ENCODE measurements at places on chromosomes 6 and 20.
A peak's percentile ranks its signal among the peaks of the same experiment; 100 is the strongest.

DNA sequence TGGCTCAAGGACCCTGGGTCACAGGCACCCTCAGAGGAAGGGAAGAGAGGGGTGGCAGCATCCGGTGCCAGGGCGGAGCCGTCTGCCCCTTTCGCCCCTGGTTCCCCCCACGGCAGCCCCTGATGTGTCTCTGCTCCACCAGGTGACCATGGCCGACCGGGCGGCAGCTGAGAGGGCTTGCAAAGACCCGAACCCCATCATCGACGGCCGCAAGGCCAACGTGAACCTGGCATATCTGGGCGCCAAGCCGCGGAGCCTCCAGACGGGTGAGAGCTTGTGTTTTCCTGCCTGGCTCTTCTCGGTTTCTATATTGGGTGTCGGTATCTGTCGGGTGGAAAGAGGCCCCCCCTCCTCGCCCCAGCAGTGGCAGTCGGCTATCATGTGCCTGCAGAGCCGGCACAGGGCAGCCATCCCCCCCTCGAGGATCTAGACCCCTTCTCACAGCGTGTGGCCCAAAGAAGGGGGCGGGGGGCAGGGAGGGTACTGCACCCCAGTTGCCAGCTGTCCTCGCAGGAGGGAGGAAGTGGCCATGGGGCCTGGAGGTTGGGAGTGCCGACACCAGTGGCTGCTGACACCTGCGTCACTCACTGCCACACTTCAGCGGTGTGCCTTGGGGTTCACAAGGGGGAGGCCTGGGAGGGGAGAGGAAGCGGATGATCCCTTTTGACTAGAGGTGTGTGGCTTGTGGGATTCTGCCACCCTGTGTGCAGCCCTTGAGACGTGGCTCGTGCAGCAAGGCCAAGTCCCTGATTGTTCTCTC lies 1.5 kb downstream of the RBM38 start:
- peak; percentile 69 for DNase-seq

GRCh38 chr6:29809249-29809648 lies 18.4 kb upstream of the HLA-G start:
- no peak for DNase-seq

DNA sequence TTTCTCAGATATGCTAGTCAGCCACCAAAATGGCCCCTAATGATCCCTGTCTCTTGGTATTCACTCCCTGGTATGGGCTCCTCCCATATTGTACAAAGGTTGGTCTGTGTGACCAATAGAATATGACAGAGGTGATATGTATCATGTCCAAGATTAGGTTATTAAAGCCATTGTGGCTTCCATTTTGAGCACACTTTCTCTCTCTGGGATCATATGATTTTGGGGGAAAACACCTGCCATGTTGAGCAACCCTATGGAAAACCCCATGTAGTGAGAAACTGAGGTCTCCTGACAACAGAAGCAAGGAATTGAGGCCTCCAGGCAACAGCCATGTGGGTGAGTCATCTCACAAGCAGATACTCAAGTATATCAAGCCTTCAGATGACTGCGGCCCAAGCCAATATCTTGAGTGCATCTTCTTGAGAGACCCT lies 7.1 kb upstream of the ZNF318 start:
- no peak for DNase-seq

GRCh38 chr20:50193836-50194421 lies 3.3 kb downstream of the CEBPB start:
- DNase-seq, result no peak

DNA sequence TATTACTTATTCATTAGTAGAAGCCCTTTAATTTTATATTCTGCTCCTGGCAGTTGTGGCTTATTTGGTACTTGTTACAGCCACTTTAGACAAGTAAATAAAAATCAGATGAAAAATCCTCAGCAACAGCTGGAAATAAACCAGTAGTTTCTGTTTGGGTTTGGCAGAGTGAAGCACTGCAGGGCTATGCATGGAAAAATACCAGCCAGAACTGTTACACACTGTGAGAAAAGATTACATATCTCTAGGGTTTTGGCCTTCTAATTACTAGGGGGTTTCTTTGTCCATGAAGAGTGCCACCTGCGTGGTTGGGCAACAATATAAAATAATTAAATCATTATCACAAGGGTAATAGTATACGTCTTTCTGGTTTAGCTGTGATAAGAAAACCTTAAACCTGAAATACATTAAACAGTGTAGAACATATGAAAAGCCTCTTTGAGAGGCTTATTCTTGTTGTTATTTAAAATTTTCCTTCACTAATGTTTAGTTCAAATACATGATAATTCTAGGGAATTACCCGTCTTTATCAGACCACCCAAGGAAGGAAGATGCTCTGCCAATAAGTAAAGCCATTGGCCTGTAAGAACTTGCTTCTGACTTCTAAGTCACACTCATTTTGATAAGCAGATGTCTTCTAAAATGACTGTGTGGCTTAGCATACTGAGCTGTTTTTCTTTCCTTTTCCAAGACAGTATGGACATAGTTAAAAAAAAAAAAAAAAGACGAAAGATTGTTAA lies 320.0 kb upstream of the FLRT3 start:
- no peak for DNase-seq

- DNase-seq, result no peak
Measured at GRCh38 chr6:154206141-154206540, 150.5 kb downstream of the IPCEF1 start.

- no peak for DNase-seq
Measured at GRCh38 chr6:37381579-37381978, 27.8 kb downstream of the RNF8 start.

GRCh38 chr20:50475681-50476292 lies 34.4 kb upstream of the PTPN1 start:
- DNase-seq, result no peak

DNA sequence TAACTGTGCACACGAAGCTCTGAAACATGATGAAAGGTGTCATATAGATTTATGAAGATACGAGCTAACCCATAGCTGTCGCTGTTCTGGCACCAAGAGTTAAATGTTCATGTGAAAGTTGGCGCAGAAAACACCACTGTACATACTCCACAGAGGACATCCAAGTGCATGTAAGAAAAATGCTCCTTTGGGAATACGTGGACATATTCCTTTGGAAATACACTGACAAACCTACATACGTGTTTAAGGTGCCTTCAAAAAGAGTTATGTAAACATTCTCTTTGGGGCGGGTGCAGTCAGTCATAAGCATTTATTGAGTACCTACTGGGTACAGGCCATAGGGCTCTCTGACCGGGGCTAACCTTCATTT lies 723 bp upstream of the ARID1B start:
- DNase-seq, result no peak

DNA sequence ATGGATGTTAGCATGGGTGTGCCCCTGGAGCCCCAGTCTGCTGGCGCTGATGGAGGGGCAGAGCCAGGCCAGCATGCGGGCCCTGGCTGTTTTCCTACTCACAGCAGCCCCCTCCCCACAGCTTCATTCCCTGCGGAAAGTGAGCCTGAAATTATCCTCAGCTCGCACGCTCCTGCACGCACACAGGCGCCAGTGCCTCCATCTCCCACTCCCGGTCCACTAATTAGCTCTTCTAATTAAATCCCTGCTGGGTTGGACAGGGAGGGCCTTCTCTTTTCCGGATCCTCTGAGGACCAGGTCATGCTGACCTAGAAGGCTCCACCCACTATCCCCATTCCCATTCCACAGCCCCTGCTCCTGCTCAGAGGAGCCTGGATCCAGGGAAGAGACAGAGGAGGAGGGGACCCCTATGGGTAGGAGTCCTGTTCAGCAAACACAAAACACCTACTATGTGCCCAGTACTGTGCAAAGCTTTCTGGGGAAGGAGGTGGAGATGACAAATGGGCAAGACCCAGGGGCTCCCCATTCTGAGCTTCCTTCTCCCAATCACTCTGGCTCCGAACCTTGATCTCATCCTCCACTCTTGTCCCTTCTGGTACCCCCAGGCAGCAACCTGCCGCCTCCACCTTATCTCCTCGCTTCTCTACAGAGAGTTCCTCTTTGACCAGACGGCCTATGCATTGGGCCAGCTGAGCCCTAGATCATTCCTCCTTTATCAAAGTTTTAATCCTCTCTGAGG lies 70.2 kb upstream of the CCDC167 start:
- no peak for DNase-seq
